DND-41 (cell line): ENCODE measurements at places on chromosomes 1 and 21.

- no peak for DNase-seq
Observed at GRCh38 chr1:1922956-1923833, 4.1 kb upstream of the TMEM52 start.

GRCh38 chr1:161721738-161722343, 497 bp downstream of the FCRLB start:
- DNase-seq = no peak

GRCh38 chr1:84704872-84705417, 14.7 kb upstream of the SSX2IP start:
- no peak for DNase-seq

GRCh38 chr1:184004935-184005334, 32.6 kb downstream of the COLGALT2 start:
- DNase-seq = no peak

DNA sequence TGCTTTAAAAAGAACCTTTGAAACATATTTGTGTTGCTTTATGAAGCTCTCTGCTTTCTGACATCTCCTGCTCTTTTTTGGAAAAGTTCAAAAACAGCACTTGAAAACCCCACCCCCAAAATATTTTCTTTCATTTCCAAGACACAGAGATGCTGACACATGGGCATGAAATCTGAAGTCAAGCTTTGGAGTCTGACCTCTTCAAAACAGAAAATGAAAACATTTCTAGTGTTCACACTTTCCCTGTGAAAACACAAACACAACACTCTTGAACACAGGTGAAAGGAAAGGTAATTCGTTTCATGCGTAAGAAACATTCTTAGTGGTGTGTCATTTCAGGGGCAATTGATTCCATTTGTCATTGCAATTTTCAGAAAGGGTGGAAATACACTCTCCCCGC, 10.8 kb downstream of the NGF start:
- no peak for DNase-seq

DNA sequence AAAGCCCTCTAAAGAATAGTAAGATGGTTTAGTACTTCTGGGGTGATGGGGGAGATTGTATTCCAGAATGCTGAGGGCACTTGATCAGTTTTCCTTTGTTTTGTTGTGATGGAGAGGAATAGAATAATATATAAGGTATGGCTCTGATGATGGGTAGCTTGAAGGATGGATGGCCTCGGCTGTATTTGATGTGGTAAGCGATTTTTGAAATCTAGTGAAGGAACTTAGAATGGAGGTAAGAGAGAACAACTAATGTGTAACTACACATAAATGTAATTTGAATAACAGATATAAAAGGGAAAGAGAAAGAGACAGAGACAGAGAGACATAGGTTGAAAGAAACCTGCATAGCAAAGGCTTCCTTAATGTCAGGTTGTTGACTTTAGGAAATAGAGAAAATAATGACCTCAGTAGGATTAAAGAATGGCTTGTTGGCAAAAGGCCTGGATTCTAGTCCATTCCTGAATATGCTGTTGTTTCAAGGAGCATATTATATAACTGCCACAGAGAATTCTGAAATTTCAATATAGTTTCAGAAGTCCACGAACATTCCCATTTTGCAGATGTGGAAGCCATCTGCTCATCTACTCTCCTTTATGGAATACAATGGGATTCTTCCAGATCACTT, 58.7 kb downstream of the NIBAN1 start:
- no peak for DNase-seq

DNA sequence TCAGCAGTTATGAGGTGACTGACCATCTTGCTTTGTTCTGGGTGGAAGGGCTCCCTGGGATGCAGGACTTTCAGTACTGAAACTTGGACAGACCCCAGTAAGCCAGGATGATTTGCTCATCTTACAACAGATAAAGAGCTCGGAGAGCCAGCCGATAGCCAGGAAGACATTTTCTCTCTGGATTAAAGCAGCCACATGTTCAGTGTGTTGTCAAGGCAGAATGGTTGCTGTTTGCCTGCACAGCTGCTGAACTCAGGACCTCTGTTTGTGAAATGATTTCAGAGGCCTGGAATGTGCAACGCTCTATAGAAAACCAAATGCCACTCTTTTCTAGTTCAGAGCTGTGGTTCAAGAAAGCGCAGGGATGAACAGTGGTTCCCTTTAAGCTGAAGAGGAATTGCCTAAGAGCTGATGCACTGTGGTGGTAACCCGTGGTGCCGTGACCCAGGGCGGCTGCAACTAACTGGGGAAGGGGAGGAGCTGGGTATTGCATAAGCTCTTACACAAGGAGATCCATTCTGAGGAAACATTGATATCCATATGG, 40.7 kb downstream of the CASQ2 start:
- no peak for DNase-seq

- DNase-seq = no peak
Observed at GRCh38 chr1:106584676-106585075, 471.8 kb upstream of the PRMT6 start.

- DNase-seq = no peak
Observed at GRCh38 chr1:145891143-145891542, 5.5 kb upstream of the ANKRD35 start.

GRCh38 chr1:43232482-43232881, 37.3 kb upstream of the TMEM125 start:
- DNase-seq = no peak

GRCh38 chr1:47694011-47694890, 256.4 kb downstream of the FOXD2 start:
- DNase-seq = no peak

- no peak for DNase-seq
Observed at GRCh38 chr1:28010969-28011368, 51.2 kb downstream of the XKR8 start.

- DNase-seq = no peak
Observed at GRCh38 chr21:29701676-29702075, 238.1 kb downstream of the GRIK1 start.

GRCh38 chr1:225769687-225770086, 7.9 kb upstream of the SRP9 start:
- no peak for DNase-seq

DNA sequence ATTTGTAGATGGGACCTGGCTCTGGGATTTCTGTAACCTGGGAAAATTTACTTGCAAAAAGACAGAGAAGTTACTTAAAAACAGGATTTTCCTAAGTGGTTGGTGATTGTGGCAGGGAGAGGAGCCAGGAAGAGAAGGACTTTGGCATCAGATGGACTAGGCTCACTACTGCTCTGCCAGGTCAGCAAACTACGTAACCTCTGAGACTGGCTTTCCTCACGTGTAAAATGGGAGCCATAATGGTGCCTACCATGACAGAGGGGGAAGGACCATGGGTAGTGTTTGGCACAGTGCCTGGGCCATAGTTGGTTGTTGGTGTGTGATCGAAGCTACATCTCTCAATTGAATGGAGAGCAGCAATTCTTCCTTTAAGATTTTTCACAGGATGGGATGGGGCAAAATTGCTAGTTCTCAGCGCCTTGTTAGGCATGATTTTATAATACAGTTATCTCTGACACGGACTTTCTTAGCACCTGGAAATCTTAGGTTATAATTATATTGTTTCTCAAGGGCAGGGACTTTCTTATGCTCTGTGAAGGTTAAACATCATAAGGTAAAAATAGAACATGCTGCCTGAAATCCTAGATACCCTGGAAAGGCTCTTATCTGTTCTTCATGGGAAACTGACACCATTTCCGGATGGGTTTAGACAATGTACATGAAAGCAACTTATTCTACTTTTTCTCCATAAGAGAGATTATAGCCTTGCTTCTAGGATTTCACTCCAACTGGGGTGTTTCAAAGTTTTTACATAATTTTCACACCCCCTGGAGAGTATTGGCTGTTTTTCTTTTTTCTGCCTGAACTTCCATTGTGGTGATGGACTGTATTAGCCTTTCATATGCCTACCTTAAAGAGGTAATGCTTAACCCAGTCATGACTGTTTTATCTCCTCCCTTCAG, 10.9 kb downstream of the ROR1 start:
- no peak for DNase-seq

GRCh38 chr1:165011991-165012531, 344.5 kb downstream of the LMX1A start:
- DNase-seq = no peak

DNA sequence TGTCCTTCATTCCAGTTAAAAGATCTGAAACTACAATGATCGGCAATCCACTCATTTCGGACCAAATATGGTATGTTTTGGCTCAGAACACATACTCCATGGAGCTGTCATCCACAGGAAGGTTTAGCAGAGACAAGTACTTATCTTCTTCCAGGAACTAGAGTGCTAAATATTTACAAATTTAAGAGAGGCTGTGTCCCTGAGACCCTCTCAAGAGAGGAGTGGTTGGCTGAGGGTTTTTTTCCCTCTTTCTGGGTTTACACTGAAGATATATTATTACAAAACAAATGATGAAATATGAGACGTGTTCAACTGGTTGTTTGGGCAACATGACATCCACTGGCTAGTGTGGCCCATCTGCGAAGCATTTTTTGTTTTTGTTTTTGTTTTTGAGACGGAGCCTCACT, 25.9 kb upstream of the NID1 start:
- DNase-seq = no peak

DNA sequence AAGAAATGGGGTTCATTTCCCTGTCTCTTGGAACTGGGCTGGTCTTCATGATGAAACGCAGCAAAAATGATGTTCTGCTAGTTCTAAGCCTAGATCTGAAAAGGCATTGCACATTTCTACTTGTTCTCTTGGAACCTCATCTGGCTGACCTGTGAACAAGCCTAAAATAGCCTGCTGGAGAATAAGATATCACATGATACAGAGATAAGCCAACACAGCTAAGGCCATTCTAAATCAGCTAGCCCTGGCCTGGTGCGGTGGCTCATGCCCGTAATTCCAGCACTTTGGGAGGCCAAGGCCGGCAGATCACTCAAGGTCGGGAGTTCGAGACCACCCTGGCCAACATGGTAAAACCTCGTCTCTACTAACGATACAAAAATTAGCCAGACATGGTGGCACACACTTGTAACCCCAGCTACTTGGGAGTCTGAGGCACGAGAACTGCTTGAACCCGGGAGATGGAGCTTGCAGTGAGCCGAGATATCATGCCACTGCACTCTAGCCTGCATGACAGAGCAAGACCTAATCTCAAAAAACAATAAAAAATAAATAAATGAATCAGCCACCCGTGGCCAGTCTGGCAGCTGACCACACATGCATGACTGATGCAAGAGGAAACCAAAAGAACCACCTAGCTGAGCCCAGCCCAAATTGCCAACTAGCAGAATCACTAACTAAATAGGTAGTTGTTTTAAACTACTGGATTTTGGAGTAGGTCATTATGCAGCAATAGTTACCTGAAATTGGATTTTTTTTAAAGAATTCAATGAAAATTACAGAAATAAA, 18.0 kb downstream of the CD244 start:
- DNase-seq = no peak
